ENCODE measurements at places on chromosomes 7 and 10.
A peak's percentile ranks its signal among the peaks of the same experiment; 100 is the strongest.

GRCh38 chr7:130444751-130445407 lies 4.1 kb upstream of the CEP41 start:
- DNase-seq: no peak

DNA sequence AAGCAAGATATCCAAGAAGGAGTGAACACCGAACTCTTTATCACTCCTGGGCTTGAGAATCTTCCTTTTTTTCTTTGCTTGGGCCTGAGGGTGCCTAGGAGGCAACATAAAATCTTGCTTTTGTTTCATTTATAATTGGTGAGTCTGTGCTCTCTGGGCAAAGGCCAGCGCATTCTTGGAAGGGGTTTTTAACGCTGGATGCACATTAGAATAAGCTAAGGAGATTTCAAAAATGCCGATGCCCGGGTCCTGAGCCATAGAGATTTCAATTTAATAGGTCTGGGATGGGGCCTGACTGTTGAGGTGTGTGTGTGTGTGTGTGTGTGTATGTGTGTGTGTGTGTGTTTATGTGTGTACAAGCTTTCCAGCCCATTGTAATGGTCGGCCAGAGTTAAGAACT lies 62.0 kb upstream of the SORCS3 start:
- no peak for DNase-seq

GRCh38 chr10:128545216-128545615 lies 419.0 kb upstream of the MKI67 start:
- DNase-seq: no peak

GRCh38 chr7:108293149-108293612 lies 163.0 kb upstream of the LAMB4 start:
- no peak for DNase-seq

DNA sequence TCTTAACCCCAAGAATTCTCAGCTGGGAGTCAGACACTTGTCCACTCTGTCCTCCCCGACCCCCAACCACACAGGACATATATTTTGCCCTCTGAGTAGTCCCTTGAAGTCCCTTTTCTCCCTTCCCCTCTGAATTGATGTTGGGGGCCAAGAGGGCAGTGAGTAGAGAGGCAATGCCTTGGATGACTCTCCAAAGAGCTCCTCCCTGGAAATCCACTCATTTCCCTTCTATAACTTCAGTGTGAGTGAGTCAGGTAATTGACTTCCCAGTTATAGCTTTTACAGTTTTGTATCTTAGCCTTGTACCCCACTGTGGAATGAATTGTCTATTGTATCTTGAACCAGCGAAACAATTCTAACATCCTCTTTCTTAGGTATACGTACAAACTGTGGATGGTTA lies 9.2 kb upstream of the ODAD2 start:
- DNase-seq: no peak

DNA sequence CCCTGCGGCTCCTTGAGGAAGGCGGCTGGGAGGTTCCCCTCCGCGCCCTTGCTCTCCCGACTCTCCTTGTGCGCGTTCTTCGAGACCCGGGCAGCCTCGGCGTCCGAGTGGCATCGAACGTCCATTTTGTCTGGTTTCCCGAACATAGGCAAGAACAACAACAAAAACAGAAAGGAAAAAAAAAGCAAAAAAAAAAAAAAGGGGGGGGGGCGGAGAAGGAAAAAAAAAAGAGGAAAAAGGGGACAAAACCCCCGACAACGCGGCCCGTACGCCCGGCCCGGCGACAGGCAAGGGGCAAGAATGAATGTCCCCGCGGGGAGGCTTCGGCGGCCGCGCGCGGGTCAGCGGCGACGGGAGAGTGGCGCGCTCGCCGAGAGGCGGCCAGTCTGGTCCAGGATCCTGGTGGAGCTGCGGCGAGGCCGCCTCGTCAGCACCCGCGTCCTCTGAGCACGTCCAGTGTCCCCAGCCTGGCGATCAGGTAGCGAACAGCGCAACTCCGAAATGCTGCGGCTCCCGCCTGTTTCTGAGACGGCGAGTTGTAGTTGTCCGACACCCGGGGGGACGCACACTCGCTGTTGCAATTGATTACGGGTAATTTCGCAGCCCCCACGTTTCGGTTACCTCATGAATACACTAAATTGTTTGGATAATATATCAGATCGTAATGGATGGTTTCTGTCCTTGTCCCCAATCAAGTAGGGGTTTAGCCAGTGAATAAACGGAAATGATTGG lies at the start of gene VAX1:
Gene VAX1, minus strand, starts transcription at position 360 of the 732 bp plus-strand sequence. Its CDS starts 214 bp downstream, at position 146.
- DNase-seq: no peak

DNA sequence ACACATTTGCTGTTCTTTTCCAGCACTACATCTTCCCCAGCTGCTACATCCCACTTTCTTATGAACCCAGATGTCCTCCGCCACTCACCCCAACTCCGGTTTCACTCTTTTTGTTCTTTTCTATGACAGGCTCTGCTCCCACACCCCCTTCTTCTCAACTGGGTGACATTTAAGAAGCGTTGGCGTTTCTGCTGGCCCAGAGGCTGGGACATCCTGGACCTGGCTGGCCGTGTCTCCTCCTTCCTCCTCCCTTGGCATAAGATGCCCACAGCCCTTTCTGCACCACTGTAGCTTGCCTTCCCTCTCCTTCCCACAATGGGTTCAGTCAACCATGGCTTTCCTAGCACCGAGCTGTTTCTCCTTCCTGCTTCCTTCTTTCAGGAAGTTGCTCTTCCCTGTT lies 9.4 kb upstream of the CALML5 start:
- DNase-seq: no peak

DNA sequence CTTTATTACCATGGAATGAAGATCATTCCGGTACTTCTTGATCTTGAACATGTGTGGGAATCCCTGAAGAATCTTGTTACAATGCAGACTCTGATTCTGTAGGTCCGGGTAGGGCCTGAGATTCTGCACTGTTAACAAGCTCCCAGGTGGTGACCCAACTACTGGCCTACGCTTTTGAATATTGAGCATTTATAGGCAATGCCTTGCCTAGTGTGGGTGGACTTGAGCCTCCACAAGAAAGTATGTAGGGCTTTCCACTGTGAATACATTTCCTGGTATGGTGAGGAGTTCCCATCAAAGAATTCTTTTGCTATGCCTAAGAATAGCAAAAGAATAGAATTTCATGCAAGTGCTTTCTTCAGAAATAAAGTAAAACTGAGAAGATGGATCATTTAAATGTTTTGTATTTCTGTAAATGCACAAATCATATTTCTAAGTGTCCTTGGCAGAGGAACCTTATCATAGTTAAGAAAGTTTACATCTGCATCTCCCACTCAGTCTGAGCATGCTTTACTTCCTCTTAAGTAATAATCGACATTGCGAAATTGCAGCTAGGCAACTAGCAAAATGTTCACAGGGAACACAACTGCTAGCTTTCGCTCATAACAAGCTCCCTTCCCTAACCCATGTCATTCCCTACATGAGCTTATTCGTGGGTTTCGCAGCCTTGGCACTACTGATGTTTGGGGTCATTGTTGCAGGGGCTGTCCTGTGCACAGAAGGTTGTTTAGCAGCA lies 71.4 kb downstream of the AHR start:
- peak; percentile 17 for DNase-seq
